ENCODE measurements at places on chromosomes 3 and 15. TPM values are rescaled to one million over a fixed set of nuclear protein-coding genes. Genes with fewer than 3 reads are reported as not detected.

The DUOX2 gene
- not detected for total RNA-seq

DNA sequence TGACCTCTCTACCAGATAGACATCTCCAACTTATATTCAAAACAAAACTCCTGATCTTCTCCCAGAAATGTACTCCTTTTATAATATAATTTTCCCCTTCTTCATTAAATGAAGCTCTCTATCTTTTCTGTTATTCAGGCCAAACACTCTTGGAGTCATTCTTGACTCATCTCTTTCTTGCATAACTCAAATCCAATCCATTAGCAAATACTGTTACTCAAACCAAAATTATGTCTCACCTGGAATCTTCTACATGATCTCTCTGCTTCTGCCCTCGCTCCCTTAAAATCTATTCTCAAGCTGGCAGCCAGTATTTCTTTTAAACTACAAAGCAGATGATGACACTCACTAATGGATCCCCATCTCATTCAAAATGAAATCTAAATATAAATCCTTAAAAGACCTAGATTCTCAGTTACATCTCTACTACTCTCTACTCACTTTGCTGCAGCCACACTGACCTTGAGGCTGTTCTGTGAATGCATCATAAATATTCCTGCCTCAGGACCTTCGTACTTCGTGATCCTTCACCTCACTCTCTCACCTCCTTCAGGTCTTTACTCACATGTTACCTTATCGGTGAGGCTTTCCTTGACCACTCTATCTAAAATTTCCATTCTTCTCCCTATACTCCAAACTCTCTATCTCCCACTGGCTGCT, 160.9 kb downstream of the TBC1D5 start:
- peak; percentile 52 for DNase-seq

DNA sequence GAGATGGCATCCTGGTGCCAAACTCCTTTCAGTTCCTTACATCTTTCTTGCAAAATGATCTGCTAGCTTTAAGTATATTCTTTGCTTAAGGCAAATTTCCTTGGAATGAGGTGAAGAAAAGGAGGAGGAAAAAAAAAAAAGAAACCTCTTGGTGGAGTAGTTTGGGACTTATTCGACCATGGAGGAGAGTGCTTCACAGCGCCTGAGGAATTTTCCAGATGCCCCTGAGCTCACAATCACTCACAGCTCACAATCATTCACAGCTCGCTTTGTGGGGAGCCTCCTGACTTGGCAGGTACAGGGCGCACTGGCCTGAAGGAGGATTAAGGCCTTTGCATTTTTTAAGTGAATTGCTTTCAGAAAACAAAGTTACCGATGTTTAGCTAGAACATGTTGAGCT, 53.9 kb downstream of the BOC start:
- no peak for DNase-seq

- no peak for DNase-seq
Measured at GRCh38 chr3:131608296-131608695, 105.5 kb upstream of the MRPL3 start.

- DNase-seq: peak; percentile 84
Measured at GRCh38 chr3:102129760-102130608, 280.7 kb downstream of the NFKBIZ start.

GRCh38 chr3:36893137-36893557, 51.7 kb downstream of the TRANK1 start:
- peak; percentile 34 for DNase-seq

DNA sequence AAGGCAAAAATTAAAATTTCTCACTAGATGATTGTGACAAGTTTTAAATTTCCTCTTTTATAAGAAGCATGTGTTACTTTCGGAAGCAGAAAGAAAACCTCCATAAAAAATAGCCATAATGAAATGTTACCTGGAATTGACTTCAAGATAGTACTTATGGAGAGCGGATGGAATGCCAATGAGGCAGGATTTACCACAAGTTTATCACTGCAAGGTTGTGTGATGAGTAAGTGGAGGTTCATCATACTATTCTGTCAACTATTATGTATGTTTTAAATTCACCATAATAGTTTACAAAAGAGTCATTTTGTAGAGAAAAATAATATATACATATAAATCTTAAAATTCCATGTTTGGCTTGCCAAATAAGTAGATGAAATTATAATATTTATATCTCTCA, 230.3 kb downstream of the SCAPER start:
- DNase-seq: peak; percentile 36

DNA sequence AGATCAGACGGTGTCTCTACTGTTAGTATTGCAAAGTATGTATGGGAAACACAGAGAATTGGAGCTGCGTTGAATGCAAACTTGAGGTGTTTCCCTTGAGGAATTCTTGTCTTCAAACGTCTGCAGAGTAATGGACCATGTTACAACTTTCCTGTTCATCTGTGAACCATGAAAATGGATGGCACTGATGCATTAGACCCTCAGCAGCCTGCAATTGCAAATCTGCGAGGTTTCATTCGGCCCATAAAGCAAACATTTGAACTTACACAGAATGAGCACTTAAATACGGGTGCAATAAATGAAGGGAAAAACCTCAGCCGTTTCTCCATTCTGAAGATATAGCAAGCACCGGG, 49.7 kb downstream of the LRRN1 start:
- no peak for DNase-seq

The CDHR4 gene
- not detected for total RNA-seq

The SMCO1 gene
- total RNA-seq: not detected

The SLC6A1 gene
- not detected for total RNA-seq

The NTRK3 gene
- total RNA-seq: not detected

The HRG gene
- not detected for total RNA-seq

The GADL1 gene
- total RNA-seq: not detected

The ABI3BP gene
- total RNA-seq: 31.6 TPM

The GRM7 gene
- total RNA-seq: not detected

The ISY1 gene
- 18.1 TPM for total RNA-seq

DNA sequence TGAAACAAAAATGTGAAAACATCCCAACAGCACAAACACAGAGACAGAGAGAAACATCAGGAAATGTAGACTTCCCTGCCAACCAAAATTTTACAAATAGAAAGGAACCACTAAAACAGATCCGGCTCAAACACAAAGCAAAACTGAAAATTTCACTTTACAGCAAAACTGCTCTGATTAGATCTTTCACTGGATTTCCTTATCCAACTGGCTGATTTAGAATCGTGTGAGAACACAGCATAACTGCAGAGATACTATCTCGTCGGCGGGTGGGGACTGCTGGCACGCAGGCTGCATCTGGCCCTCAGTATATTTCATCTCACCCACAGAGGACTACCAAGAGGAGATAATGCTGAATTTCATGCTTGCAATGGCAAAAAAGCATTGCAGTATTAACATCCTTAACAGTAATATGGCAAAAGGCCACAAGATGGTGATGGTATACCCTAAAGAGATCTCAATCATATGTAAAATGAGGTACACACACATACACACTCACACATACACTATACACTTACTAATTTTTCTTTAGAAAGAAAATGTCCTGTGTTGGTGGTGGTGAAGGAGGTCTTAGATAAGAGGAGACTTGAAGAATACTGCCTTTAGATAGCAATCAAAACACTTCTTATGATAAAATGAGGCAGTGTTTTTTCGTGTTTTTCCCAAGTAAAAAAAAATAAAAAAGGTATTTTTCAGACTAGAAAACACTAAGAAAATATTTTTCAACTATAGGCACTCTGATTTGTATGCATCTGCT, 10.6 kb upstream of the LEO1 start:
- DNase-seq: peak; percentile 76

The VPS8 gene
- total RNA-seq: 36.2 TPM

GRCh38 chr15:57306944-57307411, 69.3 kb upstream of the CGNL1 start:
- no peak for DNase-seq

- DNase-seq: no peak
Measured at GRCh38 chr3:55297706-55298105, 189.4 kb downstream of the WNT5A start.

The AQP9 gene
- 0.12 TPM for total RNA-seq

The SCAP gene
- 84.7 TPM for total RNA-seq

DNA sequence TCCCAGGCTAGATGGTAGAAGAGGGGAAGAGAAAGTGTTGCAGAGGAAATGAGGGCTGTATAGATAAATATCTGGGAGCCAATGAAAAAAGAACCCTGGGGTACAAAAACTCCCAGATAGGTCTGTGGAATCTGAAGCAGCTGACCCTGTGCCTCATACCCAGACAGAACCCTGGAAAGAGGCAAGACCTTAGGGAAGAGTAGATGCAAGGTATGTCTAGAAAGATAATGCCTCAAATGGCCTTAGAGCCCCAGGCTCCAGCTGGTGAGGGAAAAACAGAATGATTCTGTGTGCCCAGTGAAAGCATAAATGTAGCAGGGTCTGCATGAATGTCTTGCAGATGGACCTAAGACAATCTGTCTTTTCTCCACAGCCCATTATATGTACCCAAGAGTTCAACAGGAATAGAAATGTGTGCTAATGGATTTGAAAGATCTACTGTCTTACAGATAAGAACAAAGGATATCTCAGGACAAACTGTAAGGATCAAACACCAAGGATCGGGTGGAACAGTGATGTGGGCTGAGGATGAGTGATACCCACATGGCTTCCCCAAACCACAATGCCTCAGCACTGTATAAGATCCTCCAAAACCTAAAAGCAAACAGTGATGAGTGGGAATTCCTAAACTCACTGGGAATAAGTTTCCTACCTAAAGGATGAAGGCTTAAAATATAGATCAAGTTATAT, 58.8 kb downstream of the NCEH1 start:
- no peak for DNase-seq

The DPPA2 gene
- not detected for total RNA-seq

GRCh38 chr3:150945226-150946032, 27.1 kb downstream of the CLRN1 start:
- peak; percentile 25 for DNase-seq

The COMMD4 gene
- 116 TPM for total RNA-seq

The FHIT gene
- 1.2 TPM for total RNA-seq

The SLC9C1 gene
- total RNA-seq: not detected

Data from PC-3 (cell line).